ENCODE measurements at places on chromosomes 11 and 22.

- no peak for DNase-seq
These were observed 74.8 kb downstream of the APOL5 start for GRCh38 chr22:35792506-35792905.

- peak; percentile 49 for DNase-seq
These were observed 480 bp upstream of the MTMR2 start for GRCh38 chr11:95924414-95924760.

GRCh38 chr11:94504689-94505293 is 7.5 kb upstream of the C11orf97 start:
- DNase-seq, result peak; percentile 56

GRCh38 chr11:86171627-86172026 is 72.9 kb upstream of the EED start:
- DNase-seq, result no peak

DNA sequence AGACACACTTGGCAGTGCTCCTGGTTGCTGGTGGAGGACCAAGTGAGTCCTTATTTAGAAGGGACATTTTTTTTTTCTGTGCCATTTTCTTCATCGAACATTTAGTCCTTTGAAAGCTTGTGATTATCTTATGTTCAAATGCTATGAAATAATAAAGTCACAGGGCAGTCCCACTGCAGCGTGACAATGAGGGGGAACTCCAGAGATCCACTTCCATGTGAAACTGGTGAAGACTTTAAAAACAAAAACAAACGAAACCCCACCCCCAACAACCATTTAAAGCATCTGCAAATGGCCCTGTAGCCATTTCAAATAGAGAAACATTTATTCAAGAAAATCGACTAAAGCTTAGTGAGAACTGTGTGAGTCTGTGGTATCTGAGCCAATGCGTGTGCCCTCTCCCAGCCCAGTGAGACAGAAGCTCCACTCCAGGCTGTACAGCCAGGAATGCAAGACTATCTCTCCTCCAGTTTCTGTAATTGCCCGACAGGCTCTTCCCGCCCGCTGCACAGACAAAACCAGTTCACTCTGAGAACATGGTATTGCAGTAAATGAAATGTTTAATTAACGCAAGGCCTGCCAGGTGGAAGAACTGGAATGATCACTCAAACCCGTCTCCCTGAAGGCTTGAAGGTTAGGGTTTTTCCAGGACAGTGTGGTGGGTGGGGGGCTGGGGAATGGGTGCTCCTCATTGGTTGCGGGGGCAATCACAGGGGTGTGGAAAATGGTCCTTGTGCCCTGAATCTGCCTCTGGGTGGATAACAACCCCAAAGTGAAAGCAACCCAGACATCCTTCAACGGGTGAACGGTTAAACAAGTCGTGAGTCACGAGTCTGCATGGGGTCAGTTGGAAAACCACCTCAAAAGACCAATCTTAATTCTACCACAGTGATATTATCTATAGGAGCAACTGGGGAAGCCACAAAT is 8.4 kb downstream of the KRTAP5-6 start:
- DNase-seq, result no peak

GRCh38 chr11:110514967-110515366 is 85.2 kb downstream of the FDX1 start:
- DNase-seq, result no peak
